ENCODE measurements at places on chromosomes 7 and 10.

- DNase-seq = no peak
These were observed 222.4 kb downstream of the ADAM12 start for GRCh38 chr10:126165874-126166273.

DNA sequence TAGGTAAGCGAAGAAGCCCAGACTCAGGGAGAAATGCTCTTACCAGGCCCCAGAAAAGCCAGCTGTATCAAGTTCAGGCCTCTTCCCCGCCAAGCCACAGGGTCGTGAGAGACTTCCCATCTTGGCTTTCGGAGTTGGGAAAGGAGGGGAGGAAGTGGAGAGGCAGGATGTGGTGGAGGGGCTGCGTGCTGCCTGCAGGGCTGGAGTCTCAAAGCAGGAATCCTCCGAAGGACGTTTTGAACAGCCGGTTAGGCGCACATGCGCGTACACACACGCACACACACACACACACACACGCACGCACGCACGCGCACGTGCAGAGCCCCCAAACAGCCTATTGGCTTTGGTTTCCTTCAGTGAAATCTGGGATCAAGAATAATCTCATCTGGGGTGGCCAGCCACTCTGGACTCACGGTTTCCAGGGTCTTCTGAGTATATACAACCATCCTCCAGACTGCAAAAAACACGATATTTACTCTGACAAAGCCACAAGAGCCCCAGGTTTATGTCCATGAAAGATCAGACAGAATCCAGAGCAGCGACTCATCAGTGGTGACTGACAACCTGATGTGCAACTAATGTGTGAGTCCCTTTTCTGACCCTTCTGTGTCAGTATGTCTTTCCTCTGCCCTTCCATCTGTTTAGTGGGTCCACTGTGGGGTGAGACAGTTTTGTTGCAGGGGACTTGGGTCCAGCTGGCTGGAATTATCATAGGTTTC, 115.0 kb upstream of the ZNF438 start:
- DNase-seq = no peak

- no peak for DNase-seq
These were observed 1.4 kb downstream of the PLPP4 start for GRCh38 chr10:120458432-120458831.

DNA sequence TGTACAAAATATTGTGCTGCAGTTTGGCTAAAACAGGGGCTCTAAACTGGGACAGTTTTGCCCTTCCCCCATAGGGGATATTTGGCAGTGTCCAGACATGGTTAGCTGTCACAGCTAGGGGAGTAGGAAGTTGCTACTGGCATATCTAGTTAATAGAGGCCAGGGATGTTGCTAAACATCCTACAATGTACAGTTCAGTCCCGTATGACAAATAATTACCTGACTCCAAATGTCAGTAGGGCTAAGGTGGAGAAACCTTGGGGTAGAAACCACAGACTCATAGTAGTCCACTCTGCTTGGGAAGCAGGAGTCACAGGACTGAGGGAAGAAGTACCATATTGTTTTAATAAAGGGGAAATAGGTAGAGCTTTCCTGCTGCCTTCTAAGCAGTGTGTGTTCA, 39.8 kb downstream of the WBP1L start:
- DNase-seq = no peak

DNA sequence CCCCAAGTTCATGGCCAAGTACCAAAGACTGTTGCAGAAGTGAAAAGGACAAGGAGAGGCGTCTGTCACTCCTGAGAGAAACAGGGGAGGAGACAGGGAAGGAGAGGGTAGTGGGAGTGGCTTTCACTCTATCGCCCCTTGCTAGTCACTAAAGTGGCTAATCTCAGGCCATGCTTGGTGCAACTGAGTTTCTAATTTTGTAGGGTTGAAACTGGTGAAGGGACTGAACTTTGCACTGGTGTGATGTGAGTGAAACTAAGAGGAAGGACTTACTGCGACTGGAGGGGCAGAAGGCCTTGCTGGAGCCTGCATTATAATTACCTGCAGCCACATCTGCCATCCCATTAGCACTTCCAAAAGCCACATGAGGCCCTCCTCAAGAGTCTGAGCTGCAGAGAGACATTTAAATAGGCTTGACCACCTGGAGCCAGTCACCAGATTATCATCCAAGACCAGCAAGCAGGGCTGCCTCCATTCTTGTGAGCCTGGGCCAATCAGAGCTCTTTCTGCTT, 107.2 kb upstream of the EEPD1 start:
- no peak for DNase-seq

GRCh38 chr7:75951506-75951905, 36.6 kb downstream of the POR start:
- DNase-seq = no peak

- DNase-seq = no peak
These were observed 854 bp downstream of the MTG1 start for GRCh38 chr10:133394801-133395221.

- DNase-seq = no peak
These were observed 138.7 kb downstream of the ZNF365 start for GRCh38 chr10:62512732-62513475.

DNA sequence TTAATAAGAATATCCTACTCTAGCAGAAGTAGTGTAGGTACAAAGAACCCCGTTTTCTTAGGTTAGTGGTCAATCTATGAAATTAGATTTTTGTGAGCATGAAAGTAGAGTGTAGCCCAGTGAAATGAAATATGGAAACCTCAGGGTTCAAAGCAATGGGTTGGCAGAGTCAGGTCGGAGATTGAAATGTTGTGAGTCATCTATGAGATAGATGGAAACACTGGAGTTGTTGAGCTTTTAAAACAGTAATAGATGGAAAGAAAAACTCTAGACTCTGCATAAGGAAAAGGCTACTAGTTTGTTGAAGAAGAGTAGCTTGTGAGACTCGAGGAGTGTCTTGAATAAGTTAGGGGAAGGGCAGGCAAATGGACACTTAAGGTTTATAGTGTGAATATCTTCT, 251.9 kb downstream of the EXOC4 start:
- DNase-seq = no peak

Data from activated T-helper 1 cell treated with Interleukin-2 at 50 U/mL for 16 hours (primary cell).